ENCODE measurements at places on chromosomes 16 and 17.

DNA sequence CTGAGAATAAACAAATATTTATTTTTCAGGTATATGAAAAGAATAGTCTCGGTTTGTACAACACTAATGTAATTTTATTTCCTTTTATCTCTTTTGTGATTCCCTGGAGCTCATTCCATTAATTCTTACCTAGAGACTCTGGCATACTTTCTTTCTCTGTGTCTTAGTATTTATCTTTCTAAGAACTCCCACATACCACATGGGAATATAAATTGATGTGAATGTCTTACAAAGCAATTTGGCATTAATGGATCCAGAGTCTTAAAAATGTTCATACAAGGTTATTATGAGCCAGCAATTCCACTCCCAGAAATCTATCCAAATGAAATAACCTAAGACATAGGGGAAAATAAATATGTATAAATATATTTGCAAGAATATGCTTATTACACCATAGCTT is 202.7 kb downstream of the CDH11 start:
- no peak for DNase-seq

DNA sequence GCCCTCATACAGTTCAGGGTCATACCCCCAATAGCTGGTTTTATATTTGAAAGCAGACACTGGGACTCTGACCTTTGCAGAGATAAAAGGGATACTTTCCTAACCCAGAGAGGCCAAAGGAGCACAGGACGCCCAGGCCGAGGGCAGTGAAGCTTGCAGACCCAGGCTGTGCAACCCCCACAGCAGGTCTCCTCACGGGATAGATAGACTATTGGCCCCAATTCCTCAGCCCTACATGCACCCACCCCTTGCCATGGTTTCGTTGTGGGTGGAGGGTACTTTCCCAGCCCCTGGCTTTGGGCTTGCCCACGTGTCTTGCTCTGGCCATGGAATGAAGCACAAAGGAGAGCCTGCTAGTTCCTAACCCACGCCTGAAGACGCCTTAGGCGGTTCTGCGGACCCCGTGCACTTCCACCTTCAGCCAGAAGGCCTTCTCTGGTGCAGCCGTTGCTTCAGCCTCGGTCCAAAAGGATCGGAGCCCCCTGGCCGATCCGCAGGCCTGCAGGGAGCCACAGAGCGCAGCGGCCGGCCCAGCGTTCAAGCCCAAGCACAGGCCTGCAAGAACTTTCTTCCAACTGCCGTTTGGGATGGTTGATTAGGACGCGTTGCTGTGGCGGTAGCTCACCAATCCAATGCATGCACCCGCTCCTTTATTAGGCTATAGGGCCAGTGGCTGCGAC is 9.8 kb upstream of the BRCA1 start:
- DNase-seq: no peak

DNA sequence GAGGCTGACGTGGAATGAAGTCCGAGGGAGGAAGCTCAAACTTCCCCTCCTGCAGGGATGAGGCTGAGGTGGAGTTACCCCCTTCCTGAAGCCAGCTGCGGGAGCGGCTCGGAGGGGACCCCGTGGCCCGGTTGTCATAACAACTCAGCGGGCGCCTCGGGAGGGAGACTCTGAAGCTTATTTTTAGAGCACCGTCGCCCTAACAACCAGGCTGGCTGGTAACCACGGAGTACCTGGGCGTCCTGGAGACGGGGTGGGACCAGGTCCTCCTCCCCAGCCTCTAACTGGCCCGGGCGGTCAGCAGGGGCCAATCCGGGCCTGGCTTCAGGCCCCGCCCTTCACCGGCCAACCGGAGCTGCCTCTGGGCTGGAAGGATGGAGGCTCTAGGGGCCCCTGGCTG is 27.7 kb downstream of the NECAB2 start:
- no peak for DNase-seq

GRCh38 chr17:78250891-78251772 is 19.7 kb downstream of the TMEM235 start:
- DNase-seq: peak; percentile 60

DNA sequence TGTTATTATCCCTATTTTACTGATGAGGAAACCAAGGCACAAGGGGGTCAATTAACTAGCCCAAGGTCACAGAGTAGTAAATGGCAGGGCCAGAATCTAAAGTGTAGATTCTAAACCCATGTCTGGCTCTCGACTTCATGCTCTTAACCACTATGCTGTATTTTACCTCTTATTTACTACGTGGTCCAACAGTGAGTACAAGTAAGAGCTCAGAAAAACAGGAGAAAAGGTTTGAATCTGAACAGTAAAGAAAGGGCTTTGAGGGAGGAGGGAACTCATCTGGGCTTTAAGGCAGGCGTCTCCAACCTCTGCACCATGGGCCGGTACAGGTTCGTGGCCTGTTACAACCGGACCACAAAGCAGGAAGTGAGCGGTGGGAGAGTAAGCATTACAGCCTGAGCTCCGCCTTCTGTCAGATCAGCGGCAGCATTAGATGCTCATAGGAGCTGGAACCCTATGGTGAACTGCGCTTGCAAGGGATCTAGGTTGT is 62.9 kb downstream of the SMURF2 start:
- DNase-seq: peak; percentile 38
